ENCODE measurements at places on chromosomes 6 and 20.

GRCh38 chr20:4454111-4454510, 267.6 kb upstream of the PRND start:
- DNase-seq, result no peak

DNA sequence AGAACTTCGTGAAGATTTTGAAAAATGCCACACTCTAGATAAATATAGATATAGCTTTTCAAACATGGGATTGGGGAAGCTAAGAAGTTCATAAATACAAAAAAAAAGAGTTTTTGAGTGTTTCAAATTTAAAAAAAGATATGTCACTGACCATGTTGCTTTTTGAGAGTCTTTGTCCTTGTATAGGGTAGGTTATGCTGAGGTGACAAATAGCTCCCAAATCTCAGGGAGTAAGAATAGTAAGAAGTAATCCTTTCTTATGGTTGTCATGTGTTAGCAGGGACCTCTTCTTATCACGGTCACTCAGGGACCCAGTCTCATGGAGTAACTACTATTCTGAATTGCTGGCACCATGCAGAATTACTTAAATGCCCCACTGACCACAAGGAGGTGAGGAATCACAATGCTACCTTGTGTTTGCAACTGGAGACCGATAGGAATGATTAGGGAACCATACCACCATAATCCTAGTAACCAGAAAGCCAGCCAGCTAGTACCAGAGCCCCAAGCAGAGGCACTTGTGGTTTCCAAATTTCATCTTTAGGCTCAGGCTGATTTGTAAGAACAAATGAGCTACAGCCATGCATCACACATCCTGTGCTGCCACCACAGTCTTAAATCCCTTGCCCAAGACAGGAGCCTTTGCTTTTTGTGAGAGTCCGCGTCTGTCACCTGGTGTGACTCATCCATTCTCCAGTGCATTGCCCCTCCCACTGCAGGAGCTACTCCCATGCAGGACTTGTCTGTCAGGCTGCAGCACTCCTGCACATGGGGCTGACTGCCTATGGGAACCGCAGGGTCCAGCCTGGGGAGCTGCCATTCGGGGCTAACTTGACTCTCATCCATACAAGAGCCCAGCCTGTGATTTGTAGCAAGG, 42.4 kb upstream of the ADGRF4 start:
- no peak for DNase-seq

- no peak for DNase-seq
Observed at GRCh38 chr6:41291717-41292116, 5.2 kb upstream of the TREM1 start.

DNA sequence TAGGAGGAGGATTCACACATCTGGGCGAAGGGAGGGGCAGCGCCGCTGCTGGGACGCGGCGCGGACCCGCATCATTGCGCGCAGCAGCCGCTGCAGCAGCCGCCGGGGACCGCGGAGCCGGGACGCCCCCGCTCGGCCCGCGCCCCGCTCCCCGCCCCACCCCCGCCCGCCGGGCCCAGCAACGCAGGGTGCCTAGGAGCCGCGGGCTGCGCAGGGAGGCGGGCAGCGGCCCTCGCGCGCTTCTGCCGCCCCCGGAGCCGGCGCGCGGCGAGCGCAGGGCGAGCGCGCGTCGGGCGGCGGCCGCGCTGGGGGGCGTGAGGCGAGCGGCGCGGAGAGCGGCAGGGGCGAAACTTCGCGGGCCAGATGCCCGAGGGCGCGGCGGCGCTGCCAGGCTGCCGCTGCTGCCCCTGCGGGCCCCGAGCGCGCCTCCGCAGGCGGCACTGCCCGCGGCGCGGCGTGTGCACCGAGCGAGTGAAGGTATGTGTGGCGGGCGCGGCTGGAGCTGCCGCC, at the start of gene NKAIN2:
Gene NKAIN2 (plus strand): TSS at position 362 of the 510 bp plus-strand sequence.
- no peak for DNase-seq

DNA sequence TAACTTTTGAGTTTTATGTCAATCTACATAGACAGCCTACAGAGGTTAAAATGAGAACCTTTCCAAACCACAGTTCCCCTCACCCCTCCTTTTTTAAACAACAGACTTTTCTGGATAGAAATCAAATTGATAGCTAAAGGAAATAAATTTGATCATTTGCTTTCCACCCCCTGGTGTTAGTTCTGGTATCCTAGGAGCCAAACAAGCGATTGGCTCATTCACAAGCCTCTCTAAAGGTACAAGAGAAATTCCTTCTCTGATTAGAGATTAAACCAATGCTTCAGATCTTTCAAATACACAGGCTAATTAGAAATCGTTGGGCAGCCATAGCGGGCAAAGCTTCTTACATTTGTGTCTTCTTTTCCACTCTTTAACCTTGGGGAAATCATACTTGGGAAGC, 232.3 kb downstream of the TBC1D7 start:
- no peak for DNase-seq

GRCh38 chr6:122620902-122621301, 10.7 kb downstream of the PKIB start:
- DNase-seq, result no peak

- DNase-seq, result no peak
Observed at GRCh38 chr6:37531026-37531425, 31.3 kb upstream of the CCDC167 start.

GRCh38 chr6:68634726-68635411, at the start of gene ADGRB3:
TSS of gene ADGRB3 (plus strand) at chr6:68635282. CDS start at chr6:68638676, 3,394 bp downstream.
- peak; percentile 68 for DNase-seq

GRCh38 chr20:14259689-14260088, 77.7 kb downstream of the FLRT3 start:
- no peak for DNase-seq
